Spleen (tissue), 13 donors: ENCODE measurements at places on chromosomes 3 and 15. TPM values are rescaled to one million over a fixed set of nuclear protein-coding genes. Genes with fewer than 3 reads are reported as not detected.

Gene CLRN1
- not detected for polyA plus RNA-seq

Gene NME9
- polyA plus RNA-seq: not detected

Gene GOLGA6L10
- 1.7 TPM for polyA plus RNA-seq

Gene ZCWPW2
- 0.35 TPM for polyA plus RNA-seq

Gene HRG
- not detected for polyA plus RNA-seq

Gene LTF
- 34.7 TPM for polyA plus RNA-seq

Gene CASR
- polyA plus RNA-seq: 0.42 TPM

Gene CCR9
- polyA plus RNA-seq: 1.3 TPM
